ENCODE measurements at places on chromosomes 16 and 17.

GRCh38 chr17:40265337-40265736 lies 22.3 kb upstream of the CDC6 start:
- DNase-seq = no peak

GRCh38 chr17:49820773-49821172 lies 27.1 kb downstream of the TAC4 start:
- no peak for DNase-seq

GRCh38 chr16:10780628-10781027 lies 37.0 kb downstream of the NUBP1 start:
- no peak for DNase-seq

DNA sequence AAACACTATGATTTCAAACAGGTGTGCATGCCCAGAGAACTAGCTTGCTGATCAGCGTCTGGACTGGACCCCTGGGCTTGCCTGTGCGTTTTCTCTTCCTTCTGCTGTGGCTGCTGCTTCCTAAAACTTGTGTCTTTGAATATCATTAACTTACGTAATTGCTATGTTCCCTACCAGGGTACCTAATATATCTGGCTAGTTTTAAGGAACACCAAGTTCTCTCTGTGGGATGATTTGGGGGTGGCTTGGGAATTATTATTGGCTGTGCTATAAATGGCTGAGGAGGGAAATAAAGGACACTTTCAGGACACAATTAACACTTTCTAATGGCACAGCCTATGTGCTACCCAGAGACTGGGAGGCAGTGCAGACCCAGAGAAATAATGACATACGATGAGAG lies 606.0 kb upstream of the RBFOX1 start:
- DNase-seq = no peak

DNA sequence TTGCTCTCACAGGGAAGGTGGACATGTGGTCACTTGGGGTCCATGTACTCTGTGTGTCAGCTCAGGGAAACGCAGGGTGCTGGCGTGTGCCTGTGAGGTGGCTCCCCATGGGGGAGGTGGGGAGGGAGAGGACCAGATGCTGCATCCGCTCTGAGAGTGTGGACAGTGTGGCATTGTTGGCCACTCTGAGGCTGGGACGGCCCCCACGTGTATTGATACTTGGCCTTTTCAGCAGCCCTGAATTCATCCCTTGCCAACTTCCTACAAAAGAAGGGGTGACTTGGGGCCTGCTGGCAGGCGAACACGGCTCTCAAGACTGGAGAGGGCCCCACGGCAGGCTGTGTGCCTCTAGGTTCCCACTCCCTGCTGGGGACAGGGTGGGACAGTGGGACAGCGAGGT lies 120.1 kb downstream of the RAB11FIP4 start:
- DNase-seq = no peak

- DNase-seq = no peak
Measured at GRCh38 chr17:63984651-63985386, 12.1 kb upstream of the SCN4A start.

DNA sequence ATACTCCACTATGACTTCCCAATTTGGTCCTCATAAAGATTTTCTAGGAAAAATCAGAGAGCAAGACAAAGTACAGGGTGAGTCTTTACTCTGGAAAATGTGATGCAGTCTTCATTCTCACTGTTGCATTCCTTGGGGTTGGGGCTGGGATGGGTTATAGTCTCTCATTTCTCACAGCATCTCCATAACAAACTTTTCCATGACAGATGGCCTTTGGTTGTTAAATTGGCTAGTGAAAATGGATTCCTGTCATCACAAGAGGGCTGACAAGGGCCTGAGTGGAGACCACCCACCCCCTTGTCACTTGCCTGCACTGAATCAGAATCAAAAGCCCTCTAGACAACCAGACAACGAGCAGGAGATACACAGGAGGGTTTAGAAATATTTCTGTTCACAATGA lies 174.6 kb downstream of the AATF start:
- no peak for DNase-seq

- no peak for DNase-seq
Measured at GRCh38 chr16:81319221-81319912, 4.6 kb downstream of the GAN start.

- DNase-seq = no peak
Measured at GRCh38 chr16:82857693-82858365, 231.1 kb downstream of the CDH13 start.

DNA sequence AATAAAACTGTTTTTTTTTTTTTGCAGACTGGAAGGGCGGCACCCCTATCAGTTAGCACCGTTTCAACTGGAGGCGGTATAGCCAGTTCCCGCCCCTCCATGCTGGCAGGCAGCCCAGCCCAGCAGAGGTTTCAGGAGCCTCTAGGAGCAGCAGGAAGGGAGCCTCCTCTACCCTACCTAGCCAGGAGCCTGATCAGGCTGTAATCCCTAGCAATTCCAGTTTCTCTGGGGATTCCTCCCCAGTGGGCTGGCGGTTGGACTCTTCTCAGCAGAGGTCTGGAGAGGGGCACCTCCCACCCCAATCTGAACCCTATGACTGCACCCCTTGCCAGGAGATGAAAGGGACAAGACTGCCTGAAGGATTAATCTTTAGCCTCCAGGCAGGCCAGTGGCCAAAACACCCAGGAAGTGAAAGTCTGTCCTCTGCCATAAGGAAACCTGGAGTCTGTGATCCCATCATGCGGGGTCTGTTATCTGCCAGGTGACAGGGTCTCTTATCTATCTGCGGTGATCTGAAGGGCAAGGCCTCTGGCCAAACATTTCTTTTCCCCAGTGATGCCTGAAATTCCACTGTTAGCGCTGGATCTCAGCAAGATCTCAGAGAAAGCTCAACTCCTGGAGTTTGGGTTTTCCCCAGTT lies 4.9 kb upstream of the CDH1 start:
- no peak for DNase-seq

- DNase-seq = no peak
Measured at GRCh38 chr17:78395155-78395554, 16.7 kb downstream of the PGS1 start.

GRCh38 chr16:27928542-27928941 lies 135.0 kb downstream of the GSG1L start:
- no peak for DNase-seq

GRCh38 chr17:7321466-7321865 lies 6.3 kb upstream of the GPS2 start:
- DNase-seq = peak; percentile 3

- DNase-seq = no peak
Measured at GRCh38 chr17:48149787-48150463, 42.4 kb downstream of the SNX11 start.

DNA sequence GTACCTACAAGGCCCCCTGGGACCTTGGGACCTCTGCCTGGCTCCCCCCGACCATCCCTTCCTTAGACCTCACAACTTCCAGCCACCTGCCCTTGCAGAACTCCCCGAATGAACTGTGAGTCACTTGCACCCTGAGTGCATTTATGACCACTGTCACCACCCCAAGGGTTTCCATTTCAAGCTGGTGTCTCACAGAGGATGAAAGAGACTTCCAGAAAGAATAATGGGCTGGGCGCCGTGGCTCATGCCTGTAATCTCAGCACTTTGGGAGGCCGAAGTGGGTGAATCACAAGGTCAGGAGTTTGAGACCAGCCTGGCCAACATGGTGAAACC lies 124.5 kb upstream of the CIBAR2 start:
- no peak for DNase-seq

GRCh38 chr17:41451154-41451728 lies 10.5 kb upstream of the KRT38 start:
- no peak for DNase-seq

DNA sequence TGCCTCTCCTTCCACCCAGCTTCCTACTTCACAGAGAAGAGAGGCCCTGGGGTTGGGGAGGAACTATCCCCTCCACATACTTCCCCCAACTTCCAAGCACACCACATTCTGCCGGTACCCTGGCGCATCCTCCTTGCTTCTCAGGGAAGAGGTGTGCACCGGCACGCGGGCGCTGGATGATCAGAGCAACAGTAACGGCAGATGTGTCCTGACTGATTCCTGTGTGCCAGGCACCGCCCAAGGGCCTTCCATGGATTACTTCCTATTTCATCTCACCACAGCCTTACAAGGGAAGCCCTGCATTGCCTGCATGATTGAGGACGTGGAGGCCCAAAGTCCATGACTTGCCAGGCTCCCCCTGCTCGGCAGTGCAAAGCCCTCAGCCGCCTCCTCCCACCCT lies 21.1 kb upstream of the MLKL start:
- no peak for DNase-seq

DNA sequence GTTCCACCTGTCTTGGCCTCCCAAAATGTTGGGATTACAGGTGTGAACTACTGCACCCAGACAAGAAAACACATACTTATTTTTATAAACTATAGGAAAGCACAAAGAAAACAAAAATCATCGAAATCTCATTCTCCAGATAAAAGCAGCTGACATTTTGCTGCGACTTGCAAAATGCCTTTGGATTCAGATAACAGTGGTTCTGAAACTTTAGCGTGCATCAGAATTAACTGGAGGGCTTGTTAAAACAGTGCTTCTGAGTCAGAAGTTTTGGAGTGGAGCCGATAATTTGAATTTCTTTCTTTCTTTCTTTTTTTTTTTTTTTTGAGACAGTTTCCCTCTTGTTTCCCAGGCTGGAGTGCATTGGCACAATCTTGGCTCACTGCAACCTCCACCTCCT lies 17.7 kb upstream of the GJD3 start:
- DNase-seq = no peak

GRCh38 chr16:19014461-19014860 lies 30.7 kb downstream of the TMC7 start:
- no peak for DNase-seq

DNA sequence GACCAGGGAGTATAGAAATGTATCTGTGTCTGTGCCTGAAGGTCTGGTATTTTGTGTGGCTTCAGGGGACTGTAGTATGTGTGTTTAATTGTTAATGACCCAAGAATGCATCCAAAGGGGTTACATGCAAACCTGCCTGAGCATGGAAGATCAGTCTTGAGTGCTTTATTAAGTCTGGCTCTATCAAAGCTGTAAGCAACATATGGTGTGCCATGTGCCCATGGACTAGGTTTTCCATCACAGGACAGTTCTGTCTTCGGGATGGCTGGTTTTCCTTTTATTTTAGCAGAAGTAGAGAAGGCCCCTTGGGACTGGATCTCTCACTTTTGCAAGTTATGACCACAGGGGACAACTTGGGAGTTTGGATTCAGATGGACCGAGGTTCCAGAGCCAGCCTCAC lies 18.2 kb downstream of the RBFOX1 start:
- DNase-seq = no peak

DNA sequence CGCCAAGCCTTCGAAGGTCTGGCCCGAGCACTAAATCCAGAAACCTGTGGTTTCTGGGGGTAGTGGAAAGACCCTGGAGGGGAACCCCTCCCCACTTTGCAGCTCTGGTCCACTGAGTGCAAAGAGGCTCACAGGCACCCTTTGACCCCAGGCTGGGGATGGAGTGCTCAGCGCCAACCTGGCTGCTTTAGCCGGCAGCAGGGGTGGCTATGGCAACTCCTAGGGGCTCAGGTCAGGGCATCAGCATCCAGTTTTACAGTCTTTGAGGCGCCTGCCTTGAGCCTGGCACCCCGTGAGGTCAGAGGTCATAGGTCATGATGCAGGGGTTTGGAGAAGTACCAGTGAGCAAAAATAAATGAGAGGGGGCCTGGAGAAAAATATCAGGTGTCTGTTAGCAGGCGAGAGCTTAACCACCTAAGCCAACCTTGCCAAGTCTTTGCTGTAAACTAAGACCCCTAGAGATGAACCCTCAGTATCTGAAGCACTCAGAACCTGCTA lies 17.9 kb downstream of the CA7 start:
- DNase-seq = no peak

- DNase-seq = no peak
Measured at GRCh38 chr17:76151896-76152454, 10.9 kb upstream of the FOXJ1 start.

GRCh38 chr16:65279576-65279975 lies 157.7 kb upstream of the CDH11 start:
- DNase-seq = no peak

All from GM12891 (cell line).